ENCODE measurements at places on chromosomes 6 and 20.

DNA sequence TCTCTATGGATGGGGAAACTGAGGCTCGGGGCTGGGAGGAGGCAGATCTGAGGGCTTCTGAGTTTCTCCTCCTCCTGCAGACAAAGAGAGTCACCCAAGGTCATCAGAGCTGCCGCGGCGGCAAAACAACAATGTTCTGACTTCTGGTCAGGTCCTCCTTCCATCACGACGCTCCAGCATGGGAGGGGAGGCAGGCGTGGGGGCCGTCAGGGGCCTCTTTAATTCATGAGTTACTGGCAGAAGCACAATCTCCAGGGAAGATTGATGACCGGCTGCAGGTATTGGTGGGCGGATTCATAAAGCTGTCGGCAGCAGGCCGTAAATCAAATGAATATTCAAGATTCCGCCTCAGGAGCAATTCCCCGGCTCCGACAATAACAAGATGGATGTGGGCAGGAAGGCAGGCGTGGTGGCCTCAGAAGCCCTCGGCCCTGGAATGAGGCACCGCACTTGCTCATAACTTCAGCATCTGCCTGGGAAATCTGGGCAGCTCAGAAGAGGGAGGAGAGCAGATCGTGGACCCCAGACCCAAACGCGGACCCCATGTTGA, 19.1 kb downstream of the PCK1 start:
- no peak for DNase-seq

- DNase-seq = peak; percentile 52
These were observed 23.3 kb downstream of the NQO2 start for GRCh38 chr6:3022765-3023662.

DNA sequence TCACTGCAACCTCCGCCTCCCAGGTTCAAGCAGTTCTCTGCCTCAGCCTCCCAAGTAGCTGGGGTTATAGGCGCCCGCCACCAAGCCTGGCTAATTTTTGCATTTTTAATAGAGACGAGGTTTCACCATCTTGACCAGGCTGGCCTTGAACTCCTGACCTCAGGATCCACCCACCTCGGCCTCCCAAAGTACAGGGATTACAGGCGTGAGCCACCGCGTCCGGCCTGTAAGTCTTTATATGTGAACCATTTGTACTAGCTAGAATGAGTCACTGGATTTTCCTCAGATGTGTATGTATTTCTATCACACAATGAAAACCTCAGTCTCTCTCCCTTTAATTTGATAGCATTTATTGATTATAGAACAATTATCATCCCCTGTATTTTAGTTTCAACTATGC, 34.0 kb downstream of the ITCH start:
- DNase-seq = no peak

- DNase-seq = no peak
These were observed 413.2 kb upstream of the GJE1 start for GRCh38 chr6:141719476-141719875.

GRCh38 chr6:13398069-13398381, 69.7 kb upstream of the TBC1D7 start:
- DNase-seq = no peak

GRCh38 chr20:17504898-17505635, 26.1 kb downstream of the BFSP1 start:
- peak; percentile 73 for DNase-seq

GRCh38 chr6:119348096-119348747, 1.3 kb downstream of the MAN1A1 start:
- peak; percentile 42 for DNase-seq
